ENCODE measurements at places on chromosomes 5 and 9.

GRCh38 chr5:68285075-68285840 lies 69.7 kb downstream of the PIK3R1 start:
- DNase-seq = peak; percentile 77

- no peak for DNase-seq
Observed at GRCh38 chr9:15244001-15244441, 63.0 kb downstream of the TTC39B start.

DNA sequence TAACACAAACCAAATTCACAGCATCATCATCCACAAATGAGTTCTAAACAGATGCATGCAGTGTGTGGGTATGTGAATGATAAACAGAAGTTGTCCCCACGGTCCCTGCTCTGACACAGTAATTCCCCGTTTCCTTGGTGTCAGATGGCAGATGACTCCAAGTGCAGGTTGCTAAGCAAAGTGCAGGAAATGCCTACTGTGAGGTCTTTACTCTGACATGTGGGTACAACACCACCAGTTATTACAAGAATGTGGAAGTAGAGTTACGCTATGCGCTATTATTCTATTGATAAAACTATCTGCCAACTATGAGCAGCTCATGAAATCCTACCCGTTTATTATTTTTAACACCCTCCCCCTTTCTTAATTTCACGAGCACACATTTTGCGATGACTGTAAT lies 448.9 kb downstream of the BNC2 start:
- DNase-seq = no peak

DNA sequence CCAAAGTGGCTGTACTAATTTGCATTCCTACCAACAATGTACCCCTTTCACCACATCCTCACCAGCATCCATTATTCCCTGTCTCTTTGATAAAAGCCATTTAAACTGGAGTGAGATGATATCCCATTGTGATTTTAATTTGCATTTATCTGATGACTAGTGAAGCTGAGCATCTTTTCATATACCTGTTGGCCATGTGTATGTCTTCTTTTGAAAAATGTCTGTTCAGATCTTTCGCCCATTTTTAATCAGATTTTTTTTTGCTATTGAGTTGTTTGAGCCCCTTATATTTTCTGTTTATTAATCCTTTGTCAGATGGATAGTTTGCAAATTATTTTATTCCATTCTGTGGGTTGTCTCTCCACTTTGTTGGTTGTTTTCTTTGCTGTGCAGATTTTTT lies 121.0 kb upstream of the LRRTM2 start:
- no peak for DNase-seq
